GM18507 (cell line): ENCODE measurements at places on chromosomes 2 and 18.

- DNase-seq, result no peak
These were observed 13.3 kb downstream of the BABAM2 start for GRCh38 chr2:27903649-27904404.

DNA sequence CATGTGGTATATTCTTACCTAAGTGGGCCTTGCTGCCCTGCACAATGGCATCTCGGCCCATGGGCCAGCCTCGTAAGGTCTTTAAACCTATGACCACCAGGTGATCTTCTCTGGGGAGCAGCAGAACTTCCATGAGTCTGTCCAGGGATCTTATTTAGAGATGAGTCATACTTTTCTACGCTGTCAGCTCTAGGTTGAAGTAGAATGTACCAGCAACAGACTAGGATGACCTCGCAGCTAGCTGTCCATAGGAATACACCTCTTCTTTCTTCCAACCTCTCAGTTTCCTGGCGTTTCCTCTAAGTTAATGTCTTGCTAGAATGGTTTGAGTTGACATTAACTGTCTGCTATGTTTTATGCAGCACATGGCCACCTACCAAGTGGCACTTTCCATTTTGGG is 15.6 kb upstream of the CXCR4 start:
- DNase-seq, result no peak

DNA sequence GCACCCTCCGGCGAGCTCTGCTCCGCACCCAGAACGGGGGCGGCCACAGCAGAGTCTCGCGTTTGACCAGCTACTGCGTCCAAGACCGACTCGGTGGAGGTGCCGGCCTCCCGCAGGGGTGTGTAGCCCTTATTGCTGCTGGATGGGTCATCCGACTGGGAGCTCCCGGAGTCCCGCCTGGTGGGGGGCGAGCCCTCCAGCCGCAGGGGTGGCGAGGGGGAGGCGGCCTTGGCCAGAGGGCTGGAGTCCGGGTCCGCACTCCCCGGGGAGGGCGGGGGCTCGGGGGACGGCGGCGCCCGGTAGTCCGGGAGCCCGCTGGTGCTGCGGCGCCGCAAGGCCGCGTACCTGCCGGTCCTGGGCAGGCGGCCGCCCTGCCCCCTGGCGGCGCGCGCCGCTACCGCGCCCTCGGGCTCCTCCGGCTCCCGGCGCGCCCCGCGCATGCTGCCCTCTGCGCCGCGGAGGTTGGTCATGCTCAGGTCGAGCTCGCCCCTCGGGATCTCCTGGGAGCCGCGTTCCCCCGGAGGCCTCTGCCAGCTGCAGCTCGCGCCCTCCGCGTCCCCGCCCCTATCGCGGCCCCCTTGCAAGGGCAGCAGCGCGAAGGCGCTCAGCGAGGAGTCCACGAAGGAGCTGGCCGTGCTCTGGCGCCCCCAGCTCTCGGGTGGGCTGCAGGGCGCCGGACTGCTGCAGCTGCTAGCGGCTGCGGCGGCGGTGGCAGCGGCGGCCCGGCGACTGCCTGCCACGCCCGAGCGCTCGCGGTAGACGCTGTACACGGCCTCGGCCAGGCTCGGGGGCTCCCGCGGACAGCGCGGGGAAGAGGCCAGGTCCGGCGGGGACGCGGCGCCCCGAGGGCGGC is 4.8 kb downstream of the TMEM200C start:
- DNase-seq, result no peak

GRCh38 chr2:138087751-138088593 is 123.7 kb downstream of the HNMT start:
- no peak for DNase-seq

GRCh38 chr2:116094196-116094595 is 1651.8 kb downstream of the DPP10 start:
- no peak for DNase-seq

GRCh38 chr2:7599462-7600258 is 682.4 kb downstream of the RNF144A start:
- DNase-seq, result no peak

- no peak for DNase-seq
These were observed 105.8 kb upstream of the TWIST2 start for GRCh38 chr2:238742066-238742465.

GRCh38 chr18:24878289-24878688 is 417.9 kb downstream of the HRH4 start:
- no peak for DNase-seq

DNA sequence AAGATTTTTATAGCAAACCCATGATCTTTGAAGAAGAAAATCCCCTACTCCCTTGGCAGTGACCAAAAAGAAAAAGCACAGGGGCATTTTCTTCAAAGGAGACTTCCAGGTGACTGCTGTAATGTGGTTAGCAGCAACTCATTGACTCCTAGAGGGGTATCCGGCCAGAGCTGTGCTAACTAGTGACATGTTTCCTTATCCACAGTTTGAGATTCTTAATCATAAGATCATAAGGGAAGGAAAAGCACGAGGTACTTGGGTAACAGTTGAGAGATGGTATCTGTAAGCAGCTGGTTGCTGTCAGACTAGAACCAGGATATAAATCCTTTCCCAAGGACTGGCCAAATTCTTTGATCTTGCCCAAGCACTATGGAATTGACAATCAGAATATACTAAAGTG is 124.7 kb downstream of the MREG start:
- DNase-seq, result no peak

- DNase-seq, result no peak
These were observed 148.6 kb upstream of the FIGN start for GRCh38 chr2:163884416-163884815.

DNA sequence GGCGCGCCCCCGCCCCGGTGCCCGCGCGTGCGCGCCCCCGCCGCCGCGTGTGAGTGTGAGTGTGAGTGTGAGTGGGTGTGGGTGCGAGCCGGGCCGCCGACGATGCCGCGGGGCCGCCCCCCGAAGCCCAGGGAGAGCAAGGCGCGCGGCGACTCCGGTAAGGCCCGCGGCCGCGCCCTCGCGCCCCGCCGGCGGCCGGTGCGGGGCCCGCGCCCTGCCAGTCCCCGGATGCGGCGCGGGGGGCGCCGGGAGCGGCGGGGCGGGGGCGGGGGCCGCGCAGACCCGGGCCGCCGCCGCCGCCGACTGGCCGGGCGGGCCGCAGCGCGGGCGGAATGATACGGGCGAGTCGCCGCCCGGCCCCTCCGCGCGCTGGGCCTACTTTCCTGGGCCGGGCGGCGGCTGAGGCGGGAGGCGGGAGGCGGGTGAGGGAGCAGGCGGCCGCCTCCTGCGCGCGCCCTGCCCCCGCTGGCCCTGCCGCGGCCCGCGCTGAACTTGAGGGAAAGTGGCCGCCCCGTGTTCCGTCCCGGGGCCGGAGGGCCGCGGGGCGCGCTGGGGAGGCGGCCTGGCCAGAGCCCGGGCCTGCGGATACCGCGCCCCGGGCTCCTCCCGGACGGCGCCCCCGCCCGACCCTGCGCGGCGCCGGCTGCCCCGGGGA is at the start of gene ZNF236:
ZNF236 (plus strand) TSS at position 52 of the 655 bp plus-strand sequence; CDS start at position 103, 51 bp downstream.
- DNase-seq, result peak; percentile 60

DNA sequence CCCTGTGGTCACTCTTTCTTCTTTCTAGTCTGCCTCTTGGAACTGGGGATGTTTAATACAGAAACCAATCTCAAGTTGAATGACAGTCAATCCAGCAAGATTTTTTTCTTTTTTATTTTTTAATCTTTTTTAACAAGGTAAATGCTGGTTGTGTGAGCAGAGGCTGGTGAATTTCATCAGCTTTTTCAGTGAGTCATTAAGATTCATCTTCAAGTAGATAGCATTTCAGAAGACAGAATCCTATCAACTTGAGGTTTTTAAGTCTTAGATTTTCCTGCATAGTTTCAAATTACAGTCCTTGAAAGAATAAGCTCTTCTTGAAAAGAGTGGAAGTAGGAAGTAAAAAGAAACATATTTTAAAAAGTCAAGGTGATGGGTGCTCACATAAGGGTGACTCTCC is 12.4 kb downstream of the SLC8A1 start:
- DNase-seq, result no peak

- DNase-seq, result no peak
These were observed 108.3 kb downstream of the PIEZO2 start for GRCh38 chr18:11040823-11041656.

DNA sequence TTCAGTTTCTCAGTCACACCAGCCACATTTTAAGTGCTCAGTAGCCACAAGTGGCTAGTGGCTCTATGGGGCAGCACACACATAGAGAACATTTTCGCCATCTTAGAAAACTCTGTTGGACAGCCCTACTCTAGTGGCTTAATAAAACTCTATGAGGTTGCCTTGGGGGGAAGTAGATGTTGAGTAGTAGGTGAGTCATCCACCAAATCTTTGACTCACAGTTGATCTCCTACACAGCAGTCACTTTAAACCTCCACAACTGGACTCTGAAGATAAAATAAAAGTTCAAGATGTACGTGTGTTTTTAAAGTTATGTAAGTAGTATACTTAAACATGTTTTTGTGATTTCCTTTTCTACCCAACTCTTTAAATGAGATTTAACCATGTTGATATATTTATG is 379.0 kb downstream of the SETBP1 start:
- no peak for DNase-seq

DNA sequence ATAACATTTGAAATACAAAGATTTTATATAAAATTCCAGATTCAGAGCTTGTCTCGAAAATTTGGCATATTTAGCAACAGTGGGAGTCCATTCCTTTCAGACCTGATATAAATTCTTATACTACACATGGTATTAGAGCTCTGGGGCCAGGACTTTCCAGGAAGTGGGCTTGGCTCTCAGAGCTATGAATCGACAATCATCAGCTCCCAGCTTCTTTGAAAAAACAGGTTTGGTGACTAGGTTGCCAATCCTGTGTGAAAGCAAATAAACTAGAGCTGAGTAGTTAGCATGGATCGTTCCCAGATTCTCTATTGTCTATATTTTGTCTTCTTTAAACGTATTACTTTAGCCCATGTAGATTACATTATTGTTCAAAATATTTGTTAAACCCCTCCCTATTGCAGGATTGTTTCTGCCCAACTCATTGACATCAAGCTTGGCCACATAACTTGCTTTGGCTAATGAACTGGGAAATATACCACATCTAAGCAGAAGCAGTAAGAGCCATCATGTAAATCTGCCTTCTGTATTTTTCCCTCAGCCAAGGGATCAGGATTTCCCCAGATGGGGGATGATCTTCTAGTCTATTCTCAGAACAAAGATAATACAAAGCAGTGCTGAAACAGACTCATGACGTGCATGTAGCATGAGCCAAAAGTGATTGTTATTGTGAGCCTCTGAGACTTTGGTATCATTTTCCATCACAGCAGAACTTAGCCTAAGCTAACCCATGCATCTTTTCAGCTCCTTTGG is 105.4 kb downstream of the KCNH7 start:
- DNase-seq, result no peak

DNA sequence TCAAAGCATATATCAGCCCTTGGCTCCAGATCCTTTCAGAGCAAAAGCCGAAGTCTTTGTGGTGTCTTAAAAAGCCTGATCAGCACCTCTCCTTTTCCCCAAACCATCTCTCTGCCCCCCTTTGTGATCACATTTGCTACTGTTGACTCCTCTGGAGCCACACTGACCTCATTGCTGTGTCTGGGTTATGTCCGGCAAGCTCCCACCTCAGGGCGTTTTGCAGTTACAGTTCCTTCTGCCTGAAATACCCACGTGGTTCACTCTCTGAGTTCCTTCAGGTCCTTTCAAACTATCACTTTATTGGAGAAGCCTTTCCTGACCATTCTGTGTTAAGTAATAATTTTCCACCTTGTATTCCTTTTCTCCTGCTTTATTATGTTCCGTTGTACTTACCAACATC is 11.8 kb downstream of the C2orf69 start:
- DNase-seq, result no peak

GRCh38 chr2:194723446-194723845 is 933.6 kb upstream of the SLC39A10 start:
- DNase-seq, result no peak

DNA sequence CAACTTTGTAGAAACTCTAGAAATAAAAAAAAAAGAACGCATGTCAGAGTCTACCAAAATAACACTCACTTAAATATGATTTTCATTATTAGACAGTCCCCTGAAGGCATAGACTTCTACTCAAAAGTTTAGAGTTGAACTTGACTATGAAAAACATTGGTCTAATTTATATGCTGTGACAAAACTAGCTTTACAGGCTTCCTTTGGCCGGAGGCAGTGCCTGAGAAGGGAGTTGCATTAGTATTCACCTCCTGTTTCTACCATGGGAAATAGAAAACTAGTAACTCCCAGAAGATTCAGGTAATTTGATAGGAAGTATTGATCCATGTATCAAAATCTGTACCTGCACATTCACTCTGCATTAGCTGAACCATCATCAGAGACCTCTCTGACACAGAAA is 163.4 kb upstream of the NOSTRIN start:
- DNase-seq, result no peak

DNA sequence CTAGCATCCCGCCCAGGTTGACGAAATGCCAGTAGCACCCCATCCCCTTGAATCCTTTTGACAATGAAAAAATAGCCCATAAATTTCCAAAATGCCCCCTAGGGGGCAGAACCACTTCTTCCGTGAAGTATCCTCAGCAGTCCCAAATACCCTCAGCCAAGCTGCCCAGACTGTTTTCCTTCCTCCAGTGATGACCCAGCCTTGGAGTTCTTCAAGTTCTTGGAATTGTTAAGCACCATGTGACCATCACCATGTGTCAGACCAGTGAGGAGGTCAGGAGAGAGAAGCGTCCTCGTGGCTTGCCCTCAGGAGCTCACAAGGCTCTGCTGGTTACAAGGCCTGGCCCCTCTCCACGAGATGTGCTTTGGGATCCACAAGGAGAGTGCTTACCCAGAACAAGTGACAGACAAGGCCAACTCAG is 1.4 kb upstream of the SLC23A3 start:
- no peak for DNase-seq

DNA sequence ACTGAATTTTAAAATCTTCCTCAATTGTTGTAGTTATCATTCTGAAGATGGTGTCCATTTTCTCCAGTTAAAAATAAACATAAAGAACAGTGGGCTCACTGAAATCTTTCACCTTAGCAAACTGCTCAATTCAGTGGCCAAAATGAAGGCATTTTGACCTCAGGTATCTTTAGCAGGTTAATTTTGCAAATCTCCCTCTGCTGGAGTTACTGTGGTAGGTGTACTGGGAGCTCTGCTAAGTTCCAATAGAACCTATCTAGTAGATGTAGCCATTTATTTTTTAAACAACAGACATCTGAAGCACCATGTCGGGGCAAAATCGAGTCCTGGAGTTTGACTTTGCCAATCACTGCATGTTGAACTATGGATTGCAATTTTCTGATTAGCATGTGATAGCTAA is 177.1 kb downstream of the IRS1 start:
- no peak for DNase-seq

GRCh38 chr2:172680436-172681068 is 55.1 kb upstream of the RAPGEF4 start:
- DNase-seq, result no peak

DNA sequence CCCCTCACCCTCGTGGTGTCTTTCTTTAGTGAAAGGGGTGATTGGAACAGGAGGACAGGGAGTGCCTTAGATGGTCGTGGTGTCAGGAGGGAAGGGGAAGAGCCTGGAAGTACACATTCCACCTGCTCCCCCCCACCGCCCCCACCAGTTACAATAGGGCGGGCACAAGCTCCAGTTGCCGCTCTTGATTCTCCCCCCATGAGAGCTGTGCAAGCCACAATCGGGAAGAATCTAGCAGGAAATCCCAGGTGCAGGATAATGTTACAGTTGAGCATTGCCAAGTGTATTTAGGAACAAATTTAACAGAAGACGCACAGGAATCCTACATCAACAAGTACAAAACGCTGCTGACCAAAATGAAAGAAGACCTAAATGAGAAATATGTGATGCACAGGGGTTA is 73.6 kb downstream of the ASAP2 start:
- no peak for DNase-seq
